Muscle of back (tissue), 13 donors: ENCODE measurements at places on chromosomes 6 and 20. TPM values are rescaled to one million over a fixed set of nuclear protein-coding genes. Genes with fewer than 3 reads are reported as not detected.

Gene CD24
- 20.7 TPM for polyA plus RNA-seq

Gene AP5S1
- 10.2 TPM for polyA plus RNA-seq

Gene CNR1
- polyA plus RNA-seq = 0.52 TPM

Gene CLPSL2
- not detected for polyA plus RNA-seq

Gene HDGFL1
- polyA plus RNA-seq = not detected

Gene OTOR
- polyA plus RNA-seq = not detected

Gene TJAP1
- 24.7 TPM for polyA plus RNA-seq

Gene MLN
- polyA plus RNA-seq = not detected

Gene TMEM200A
- polyA plus RNA-seq = 14.8 TPM

GRCh38 chr6:38284802-38285394 is 354.8 kb downstream of the BTBD9 start:
- no peak for DNase-seq

- DNase-seq = no peak
Observed at GRCh38 chr6:76852776-76853175, 610.5 kb downstream of the HTR1B start.

DNA sequence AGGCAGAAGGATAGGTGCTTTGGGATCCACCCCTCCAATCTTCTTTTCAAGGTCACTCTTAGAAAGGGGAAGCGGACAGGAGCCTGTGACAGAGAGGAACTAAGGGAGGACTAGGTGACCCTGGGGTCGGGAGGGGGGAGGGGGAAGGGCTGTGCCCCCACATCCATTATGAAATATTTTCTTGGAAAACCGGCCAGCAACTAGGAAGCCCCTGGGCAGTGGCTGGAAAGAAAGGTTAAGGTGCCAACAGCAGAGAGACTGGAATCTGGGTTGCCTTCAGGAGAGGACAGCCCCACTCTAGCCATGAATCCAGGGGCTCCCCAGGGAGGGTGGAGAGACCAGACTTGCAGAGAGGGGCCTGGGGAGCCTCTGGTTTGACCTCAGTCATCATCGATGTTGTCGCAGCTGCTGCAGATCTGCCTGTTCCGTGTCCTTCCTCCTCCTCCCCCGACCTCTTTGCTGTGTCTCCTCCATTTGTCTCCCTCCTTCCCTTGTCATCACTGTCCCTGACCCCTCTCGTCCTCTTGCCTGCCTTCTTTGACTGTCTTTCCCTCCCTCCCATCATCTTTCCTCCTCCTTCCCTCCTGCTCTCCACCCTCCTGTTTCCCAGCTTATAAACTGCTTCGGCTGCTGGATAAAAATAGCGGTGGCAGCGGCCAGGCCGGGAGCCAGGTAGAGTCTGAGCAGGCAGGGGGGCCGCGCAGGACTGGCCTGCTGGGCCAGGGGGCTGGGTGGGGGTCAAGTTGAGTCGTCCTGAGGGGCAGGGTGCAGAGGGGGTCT is 3.2 kb downstream of the SLC29A1 start:
- no peak for DNase-seq

DNA sequence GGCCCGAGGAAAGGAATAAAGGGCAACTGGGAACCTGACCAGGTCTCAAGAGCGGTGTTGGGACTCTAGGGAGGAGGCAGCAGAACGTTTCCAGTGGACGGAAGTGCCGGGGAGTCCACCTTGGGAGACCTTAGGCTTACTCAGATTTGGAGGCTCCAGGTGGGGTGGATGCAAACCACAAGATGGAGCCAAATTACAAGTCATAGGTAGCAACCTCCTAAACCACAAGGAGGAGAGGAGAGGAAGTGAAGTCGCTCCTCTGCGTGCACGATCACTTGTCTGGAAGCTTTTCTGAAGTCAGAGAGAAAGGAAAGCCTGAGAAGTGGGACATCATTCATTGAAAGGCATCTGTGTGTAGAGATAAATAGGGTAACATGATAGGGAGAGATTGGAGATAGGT is 9.3 kb downstream of the HLA-DOA start:
- DNase-seq = no peak

GRCh38 chr6:55388211-55388610 is 60.9 kb downstream of the GFRAL start:
- peak; percentile 17 for DNase-seq

DNA sequence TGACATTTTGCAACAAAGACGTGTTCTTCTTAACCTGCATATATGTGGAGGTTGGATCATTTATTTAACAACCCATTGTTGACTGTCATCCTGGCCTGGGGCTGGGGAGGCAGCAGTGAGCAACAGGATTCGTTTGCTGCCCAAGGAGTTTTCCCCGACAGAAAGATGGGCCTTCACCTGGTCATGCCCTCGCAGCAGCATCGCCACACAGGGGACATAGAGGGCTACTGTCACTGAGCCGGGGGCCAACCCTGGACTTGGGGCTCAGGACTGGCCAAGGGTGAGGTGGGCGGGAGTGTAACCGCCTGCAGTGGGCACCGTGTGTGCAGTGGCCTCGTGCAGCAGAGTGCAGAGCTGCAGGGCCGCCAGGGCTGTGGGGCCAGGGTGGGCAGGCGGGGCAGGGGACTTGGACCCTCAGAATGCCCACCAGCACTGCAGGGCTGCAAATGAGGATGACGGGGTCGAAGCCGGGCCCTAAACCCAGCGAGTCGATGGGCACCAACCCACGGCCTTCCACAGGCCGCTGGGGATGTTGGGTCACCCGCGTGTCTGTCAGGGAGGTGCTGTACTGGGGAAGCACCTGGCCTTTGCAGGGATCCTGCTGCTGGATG is 11.8 kb downstream of the DUSP22 start:
- DNase-seq = no peak

GRCh38 chr20:57950764-57951485 is 241.1 kb upstream of the PMEPA1 start:
- DNase-seq = no peak

DNA sequence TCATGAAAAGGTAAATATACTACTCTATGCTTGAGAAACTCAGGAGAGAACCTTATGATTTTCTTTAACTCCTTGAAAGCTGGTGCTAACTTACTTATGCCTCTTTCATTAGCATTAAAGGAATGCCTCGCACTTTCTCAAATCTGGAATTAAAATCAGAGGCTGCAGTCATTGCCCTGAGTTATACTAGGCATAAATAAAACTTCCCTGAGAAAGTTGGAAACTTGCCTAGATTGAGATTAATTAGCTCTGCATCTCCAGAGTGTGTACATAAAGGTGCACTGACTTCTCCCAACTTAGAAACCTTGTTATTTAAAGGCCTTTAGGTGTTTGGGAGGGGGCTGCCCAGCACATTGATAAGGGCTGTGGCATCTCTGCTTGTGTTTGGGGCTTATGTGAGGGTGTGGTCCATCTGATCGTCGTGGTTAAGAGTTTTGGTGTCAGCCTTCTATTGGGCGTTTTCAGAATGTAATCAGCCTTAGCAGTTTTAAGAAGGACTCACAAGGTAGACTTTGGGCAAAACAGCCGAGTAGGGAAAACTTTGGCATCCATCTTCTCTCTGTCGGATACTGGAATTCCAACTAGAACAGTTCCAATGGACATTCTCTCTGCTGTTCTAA is 32.1 kb upstream of the CCN6 start:
- DNase-seq = no peak

- no peak for DNase-seq
Observed at GRCh38 chr6:166728884-166729530, 102.0 kb upstream of the RPS6KA2 start.

DNA sequence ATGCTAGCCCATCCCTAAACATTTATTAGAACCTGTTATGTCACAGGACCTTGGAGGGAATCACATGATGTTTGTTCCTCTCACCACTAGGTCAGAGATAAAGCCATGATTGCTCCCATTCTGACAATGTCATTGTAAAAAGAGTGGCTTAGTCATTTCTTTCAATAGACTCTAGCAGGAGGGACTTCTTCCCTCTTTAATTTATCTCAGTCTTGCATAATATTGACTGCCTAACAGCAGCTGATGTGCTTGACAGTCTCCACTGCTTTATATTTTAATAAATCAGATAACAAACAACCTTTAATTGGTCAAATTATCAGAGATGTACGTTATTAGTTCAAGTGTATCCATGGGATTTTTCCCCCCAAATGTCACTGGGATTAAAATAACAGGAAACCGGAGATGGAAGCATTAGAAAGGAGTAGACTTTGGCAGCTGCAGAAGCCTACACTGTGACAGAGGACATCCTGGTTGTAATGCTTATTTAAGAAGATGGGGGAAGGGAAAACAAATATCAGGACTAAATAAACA is 39.6 kb downstream of the LAMA4 start:
- DNase-seq = no peak

- DNase-seq = no peak
Observed at GRCh38 chr6:81838031-81838430, 85.5 kb upstream of the TENT5A start.

GRCh38 chr6:42243046-42243445 is 25.4 kb upstream of the MRPS10 start:
- DNase-seq = no peak
